ENCODE measurements at places on chromosomes 2 and 18.
A peak's percentile ranks its signal among the peaks of the same experiment; 100 is the strongest.

GRCh38 chr2:9744256-9745004, 98.8 kb upstream of the TAF1B start:
- DNase-seq: no peak

- no peak for DNase-seq
Observed at GRCh38 chr2:41597680-41598079, 450.1 kb upstream of the PKDCC start.

- no peak for DNase-seq
Observed at GRCh38 chr2:187461294-187462261, 13.5 kb upstream of the CALCRL start.

- no peak for DNase-seq
Observed at GRCh38 chr2:150846691-150847090, 359.2 kb upstream of the RND3 start.

DNA sequence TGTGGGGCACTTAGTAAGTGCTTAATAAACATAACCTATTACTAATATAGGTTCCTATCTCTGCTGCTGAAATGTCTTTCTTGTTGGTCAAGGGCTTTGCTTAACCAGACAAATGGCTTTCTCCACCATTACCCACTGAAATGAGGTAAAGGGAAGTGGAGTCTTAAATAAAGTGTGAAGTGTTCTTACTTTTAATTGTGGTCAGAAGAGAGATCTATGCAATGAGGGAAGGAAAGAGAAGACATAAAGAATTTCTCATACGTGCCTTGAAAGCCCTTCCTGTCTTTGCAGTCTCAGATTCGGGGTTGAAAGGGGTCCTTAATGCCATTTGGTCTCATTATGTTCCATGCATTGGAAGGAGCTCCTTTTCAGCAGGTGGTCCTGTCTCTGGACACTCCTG, 6.9 kb upstream of the CXCR4 start:
- DNase-seq: no peak

GRCh38 chr18:49285627-49286026, 174.8 kb downstream of the DYM start:
- DNase-seq: no peak

DNA sequence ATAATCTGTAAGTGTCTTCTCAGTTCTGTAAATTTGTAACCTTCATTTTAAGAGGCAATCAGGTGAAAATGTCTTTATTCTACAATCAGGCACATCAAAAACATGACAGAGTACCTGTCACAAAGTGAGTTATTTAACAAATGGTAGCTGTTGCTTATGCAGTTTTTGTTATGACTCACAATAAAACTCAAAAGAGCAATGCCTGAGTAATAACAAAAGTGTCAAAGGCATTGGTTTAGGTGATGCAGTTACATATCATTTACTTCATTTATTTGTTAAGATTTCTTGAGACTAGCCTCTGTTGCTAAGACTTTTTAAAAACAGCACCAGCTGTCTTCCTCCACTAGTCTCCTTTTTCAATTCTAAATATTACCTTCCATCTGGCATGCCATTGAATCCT, 177.8 kb downstream of the KIAA1328 start:
- DNase-seq: no peak

DNA sequence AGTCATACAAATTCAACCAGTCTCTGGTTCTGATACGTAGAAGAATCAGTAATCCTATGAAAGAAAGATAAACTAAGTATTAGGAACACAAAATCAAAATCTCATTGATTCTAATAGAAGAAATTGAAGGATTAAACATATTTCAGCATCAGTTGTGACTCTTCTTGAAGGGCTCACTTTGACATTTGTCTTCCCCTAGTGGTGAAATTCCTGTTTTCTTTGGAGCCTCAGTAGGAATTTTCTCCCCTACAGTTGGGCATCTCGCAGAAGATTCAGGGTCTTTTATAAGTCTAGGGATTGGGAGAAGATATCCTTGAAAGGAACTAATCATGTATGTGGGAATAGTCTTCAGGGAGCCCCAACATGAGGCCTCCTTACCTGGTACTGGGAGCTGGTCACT, 2.8 kb upstream of the CRYGB start:
- DNase-seq: no peak

DNA sequence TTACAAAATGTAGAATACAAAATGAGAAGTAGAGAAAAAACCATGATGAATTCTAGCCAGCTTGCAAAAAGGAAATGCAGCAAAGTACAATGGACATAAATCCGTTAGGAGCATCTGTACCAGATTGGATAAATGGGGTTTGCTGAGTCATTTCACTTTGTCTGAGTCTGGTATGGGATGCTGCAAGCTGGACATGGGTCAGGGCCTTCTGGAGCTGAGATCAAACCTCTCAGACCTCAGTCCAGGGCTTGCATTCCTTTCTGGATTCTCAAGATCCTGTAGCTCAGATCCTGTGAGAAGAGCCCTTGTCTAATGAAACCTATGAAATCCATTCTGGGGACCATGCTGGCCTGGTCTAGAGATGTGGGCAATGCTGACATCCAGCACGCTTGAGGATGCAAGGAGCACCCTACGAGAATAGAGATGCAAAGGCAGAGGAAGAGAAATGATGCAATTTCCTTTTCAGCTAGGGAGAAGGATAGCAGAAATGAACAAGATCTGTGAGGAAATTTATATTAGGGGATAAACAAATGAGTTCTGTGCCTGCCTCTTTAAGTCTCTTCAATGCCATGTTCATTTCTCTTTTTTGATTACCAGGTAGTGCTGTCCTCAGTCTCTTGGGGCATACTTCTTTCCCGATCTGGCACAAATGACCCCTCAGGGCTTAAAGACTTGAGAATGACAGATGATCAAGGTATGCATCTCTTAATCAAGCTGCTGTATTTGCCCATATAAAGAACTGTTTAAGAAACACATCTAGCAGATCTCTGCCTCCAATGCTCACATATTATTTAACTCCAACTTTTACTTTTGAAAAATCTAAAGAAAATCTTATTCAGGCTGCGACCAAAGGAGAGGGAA, 230.4 kb downstream of the MEIS1 start:
- DNase-seq: no peak

- peak; percentile 12 for DNase-seq
Observed at GRCh38 chr2:199704358-199705238, 146.4 kb downstream of the FTCDNL1 start.

- no peak for DNase-seq
Observed at GRCh38 chr2:172749388-172749787, 13.7 kb downstream of the RAPGEF4 start.

GRCh38 chr2:217099561-217099960, 239.7 kb upstream of the TNP1 start:
- no peak for DNase-seq

DNA sequence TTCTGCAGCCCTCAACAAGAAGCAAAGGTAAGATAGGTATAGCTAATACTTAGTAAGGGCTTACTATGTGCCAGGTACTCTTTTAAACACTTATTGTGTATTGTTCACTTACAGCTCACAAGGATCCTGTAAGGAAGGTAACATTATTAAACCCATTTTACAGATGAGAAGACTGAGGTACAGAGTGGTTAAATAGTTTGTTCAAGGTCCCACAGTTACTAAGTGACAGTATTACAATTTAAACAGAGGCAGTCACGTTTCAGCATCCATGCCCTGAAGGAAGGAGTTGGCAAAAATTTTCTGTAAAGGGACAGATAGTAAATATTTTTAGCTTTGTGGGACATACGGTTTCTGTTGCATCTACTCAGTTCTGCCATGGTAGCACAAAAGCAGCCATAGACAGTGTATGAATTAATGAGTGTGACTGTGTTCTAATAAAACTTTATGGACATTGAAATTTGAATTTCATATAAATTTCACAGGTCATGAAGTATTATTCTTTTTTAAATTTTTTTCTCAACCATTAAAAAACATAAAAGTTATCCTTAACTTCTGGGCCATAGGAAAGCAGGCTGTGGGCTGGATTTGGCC, 75.7 kb downstream of the LTBP1 start:
- DNase-seq: no peak

GRCh38 chr2:168338292-168338691, 90.9 kb upstream of the STK39 start:
- no peak for DNase-seq

GRCh38 chr2:175880-176820, 87.7 kb downstream of the SH3YL1 start:
- no peak for DNase-seq

DNA sequence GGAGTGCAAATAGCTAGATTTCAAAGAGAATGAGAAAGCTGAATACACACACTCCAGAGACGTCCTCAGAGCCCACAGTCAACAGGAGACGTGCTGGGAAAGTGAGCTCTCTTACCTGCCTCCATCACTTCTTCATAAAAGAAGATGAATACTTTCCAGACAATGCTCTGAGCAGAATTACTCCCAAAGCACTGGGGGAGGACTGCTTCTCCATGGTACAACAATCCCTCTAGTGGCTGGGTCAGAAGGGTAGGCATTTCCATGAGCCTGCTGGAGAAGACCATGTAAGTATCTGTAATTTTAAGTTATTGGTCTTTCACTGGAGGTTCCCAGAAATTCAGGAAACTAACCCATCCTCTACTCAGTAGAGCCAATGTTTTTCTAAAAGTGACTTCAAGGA, 190.3 kb downstream of the RBM43 start:
- DNase-seq: no peak

- no peak for DNase-seq
Observed at GRCh38 chr2:86433137-86433536, 8.0 kb upstream of the KDM3A start.

GRCh38 chr2:231900972-231901371, 25.2 kb downstream of the NPPC start:
- no peak for DNase-seq

GRCh38 chr2:190968522-190968921, 45.4 kb downstream of the STAT1 start:
- DNase-seq: no peak

DNA sequence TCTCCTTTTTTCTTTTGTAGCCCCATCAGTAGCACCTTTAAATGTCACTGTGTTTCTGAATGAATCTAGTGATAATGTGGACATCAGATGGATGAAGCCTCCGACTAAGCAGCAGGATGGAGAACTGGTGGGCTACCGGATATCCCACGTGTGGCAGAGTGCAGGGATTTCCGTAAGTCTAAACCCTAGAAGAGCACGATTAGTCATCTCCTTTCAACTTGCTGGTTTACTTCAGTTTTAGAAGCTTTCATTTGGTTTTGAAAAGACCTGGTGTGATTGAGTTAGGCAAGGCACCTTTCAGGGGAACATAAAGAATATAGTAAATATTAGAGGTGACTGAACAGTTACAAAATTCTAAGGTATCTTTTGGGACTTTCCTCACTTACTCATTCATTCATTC, 72.2 kb upstream of the TMEM87B start:
- no peak for DNase-seq

DNA sequence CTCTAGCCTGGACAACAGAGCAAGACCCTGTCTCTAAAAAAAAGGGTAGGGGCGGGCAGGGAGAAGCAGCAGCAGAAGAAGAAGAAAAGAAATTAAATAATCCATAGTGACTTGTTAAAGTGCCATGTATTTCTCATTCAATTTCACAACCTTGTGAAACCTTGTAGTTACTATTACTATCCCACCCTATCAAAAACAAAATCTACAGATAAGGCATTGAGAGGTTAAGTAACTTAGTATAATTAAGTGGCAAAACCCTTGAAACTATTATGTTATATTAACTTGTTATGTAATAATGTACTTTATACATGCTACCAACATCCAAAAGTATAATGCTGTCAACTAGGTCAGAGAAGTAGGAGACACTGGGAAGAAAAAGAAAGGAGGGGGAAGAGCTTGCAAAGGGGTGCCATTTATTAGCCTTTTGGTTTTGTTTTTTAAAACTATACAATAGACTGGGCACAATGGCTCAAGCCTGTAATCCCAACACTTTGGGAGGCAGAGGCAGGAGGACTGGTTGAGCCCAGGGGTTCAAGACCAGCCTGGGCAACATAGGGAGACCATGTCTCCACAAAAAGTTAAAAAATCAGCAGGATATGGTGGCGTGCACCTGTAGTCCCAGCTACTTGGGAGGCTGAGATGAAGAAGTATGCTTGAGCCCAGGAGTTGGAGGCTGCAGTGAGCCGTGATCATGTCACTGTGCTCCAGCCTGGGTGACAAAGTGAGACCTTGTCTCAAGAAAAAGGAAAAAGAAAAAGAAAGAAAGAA, 11.3 kb downstream of the TLK1 start:
- no peak for DNase-seq

- no peak for DNase-seq
Observed at GRCh38 chr18:75107196-75107930, 101.6 kb downstream of the PTGR3 start.

DNA sequence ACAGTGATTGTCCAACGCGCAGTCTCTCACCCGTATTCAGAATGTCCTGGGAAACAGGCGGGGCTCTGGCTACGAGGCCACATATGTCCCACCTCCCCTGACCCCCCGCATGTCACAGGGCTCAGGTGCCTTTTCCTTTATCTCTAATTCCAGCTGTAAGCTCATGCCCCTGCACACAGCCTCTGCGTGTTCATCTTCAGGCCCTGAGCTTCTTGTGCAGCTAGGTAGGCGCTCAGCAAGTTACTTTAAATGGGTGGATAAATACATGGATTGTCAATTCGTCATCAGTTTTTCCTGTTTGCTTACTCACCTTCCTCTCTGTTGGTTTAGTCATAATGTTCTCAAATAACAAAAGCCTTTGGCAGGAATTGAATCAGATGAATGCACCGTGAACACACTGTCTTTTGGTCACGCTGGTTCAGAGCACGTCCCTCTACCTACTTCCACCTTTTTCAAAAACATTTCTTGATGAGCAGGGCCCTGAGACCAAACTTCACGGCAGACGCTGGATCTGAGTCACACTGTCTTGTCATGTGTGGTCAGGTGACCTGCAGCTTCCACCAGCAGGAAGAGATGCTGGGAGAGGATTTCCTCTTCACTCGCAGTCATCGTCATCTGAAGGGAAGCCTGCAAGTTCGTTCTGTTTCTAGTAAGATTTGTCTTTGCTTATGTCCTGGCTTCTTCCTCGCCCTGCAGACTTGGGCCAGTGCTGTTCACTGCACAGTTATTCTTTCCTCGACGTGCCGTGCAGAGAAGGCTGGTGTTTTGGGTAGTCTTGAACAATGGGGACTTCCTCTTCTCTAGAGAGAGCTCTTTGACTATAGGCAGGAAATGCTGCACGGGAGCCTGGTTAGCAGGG, 138.1 kb downstream of the PTGR3 start:
- no peak for DNase-seq
